ENCODE measurements at places on chromosomes 4 and X.

- no peak for DNase-seq
These were observed 87.8 kb downstream of the WFS1 start for GRCh38 chr4:6357476-6357875.

GRCh38 chr4:111761531-111761930, 383.7 kb upstream of the FAM241A start:
- no peak for DNase-seq

DNA sequence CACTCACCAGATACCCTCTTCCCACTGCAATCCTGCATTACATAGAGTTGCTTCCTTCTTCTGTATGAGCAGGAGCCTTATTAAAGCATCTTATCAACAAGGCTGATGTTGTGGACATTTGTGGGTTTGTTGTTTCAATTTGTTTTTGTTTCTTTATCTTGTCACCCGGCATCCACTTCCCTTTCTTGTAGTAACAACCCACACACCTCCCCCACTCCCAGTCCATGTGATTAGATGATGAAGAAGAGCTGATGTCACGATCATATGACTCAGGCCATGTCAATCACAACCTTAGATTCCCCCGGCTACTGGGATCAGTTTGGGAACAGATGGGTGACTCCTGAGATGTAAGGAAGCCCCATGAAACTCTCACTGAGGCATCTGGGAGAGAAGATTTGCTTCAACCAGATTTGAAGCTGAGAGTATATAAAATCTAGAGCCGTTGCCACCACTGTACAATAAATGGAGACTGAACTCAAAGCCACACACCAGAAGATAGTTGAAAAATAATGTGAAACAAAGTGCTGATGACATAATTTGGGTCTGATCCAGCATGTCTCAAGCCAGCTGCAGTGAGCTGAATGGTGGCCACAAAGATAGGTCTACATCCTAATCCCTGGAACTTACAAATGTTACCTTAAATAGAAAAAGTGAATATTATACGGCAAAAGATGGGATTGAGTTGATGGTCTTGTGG, 34.1 kb upstream of the SRD5A3 start:
- no peak for DNase-seq

DNA sequence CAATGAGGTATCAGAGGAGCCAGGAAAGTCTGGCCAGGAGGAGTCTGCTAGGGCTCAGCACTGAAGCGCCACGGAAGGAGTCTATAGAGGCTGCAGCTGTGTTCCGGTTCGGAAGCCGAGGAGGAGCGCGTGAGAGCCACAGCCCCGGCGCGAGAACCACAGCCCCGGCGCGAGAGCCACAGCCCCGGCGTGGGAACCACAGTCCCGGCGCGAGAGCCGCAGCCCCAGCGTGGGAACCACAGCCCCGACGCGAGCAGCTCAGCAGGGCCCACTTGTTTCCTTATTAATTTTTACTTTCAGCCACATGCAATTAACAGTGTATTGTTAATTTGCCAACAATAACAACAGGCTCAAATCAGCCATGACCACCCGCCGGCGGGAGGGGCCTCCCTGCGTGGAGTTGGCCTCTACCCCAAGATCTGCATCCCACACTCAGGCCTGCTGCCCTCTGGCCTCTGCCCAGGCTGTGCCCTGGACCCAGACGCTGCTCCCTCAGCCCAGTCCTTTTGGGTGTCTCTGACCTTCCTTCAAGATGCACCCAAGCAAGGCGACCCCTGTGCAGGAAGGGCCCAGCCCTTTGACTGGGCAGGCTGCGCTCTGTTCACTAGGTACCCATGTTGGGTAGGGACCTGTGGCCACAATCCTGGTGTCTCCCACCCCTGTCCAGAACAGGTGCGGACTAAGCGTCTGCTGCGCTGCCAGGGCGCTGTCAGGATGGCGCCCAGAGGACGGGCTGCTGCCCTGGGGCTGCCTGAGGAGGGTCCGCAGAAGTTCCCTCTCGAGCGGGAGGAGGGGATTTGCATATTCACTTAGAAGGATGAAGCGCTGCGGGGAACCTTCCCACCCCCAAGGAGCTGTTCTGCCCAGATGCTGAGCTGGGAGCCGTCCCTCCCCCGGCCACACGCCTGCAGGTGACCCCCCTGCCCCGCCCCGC, 113.8 kb downstream of the ADRA2C start:
- DNase-seq, result no peak

DNA sequence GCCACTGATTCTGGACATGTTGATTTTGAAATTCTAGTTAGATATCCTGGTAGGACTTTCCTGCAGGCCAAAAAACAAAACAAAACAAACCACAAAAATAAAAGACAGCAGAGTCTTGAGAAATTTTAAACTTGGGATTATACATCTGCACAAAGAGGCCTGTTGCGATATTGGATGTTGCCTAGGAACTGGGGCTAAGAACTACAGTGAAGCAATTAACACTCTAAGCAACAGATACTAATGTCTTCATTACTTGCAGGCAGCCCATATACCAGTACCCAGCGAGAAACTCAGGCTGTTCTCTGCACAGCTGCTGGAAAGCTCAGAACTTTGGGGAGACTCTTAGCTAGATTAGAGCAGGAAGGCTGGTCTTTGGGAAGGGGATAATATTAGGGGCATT, 69.1 kb upstream of the SCOC start:
- DNase-seq, result no peak

- no peak for DNase-seq
These were observed 6.9 kb upstream of the HAND2 start for GRCh38 chr4:173536808-173537429.

GRCh38 chr4:1328267-1329155, 18.5 kb upstream of the UVSSA start:
- DNase-seq, result no peak

GRCh38 chrX:72020788-72021187, 110.1 kb downstream of the NHSL2 start:
- no peak for DNase-seq

- no peak for DNase-seq
These were observed 51.1 kb upstream of the TMEM33 start for GRCh38 chr4:41883988-41884734.

- DNase-seq, result no peak
These were observed 16.4 kb downstream of the ZNF732 start for GRCh38 chr4:288891-289290.

DNA sequence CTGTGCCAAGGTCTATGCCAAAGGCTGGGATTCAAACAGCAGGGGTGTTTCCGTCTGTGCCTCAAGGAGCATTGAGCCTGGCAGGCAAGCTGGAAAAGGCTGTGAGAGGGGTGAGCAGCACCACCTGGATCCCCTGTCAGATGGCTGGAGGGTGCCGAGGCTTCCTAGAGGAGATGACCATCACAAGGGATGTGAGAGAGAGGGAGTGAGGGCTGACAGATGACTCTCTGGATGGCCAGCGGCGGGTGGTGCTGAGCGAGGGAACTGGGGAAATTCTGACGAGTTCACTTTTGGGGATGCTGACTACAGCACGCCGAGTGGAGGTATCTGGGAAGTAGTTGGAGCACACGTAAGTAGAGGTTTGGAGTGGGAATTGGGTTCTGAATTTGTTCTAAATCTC, 22.6 kb upstream of the CYP4V2 start:
- no peak for DNase-seq

- no peak for DNase-seq
These were observed 80.8 kb downstream of the CCSER1 start for GRCh38 chr4:90207887-90208454.

- no peak for DNase-seq
These were observed 159.6 kb downstream of the STIM2 start for GRCh38 chr4:27020203-27020602.

GRCh38 chr4:45317739-45318138, 591.4 kb upstream of the GNPDA2 start:
- no peak for DNase-seq

DNA sequence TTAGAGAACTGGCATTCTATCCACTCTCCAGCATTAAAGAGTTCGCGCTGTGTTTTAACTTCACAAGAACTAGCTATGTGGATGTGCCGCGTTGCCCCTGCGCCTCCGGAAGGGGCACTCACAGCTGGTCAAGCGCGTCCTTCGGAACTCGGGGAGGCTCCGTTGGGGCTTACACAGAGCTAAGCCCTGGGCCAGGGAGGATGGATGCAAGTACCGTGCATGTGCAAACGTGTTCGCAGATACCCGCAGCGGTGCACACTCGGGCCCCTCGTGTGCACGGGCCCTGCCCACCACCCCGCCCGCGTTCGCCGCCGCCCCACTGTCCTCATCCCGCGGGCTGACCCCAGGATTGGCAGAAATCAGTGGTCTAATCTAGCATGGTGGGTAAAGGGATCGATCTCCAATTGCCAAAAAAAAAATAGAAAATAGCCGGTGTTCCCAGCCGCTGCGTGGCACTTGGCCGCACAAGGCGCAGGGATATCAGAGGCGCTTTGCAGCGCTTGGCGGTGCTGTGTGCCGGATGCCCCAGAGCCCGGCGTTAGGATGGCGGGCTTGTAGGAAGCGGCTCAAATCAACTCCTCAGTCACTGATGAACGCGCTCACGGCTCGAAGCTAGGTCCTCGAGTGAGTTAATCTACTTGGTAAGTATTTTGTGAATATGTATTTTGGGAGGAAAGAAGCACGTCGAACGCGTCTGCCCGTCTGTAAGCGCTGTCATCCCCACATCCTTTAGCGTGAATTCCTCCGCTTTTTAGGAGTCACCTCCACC, 989 bp upstream of the PCDH10 start:
- DNase-seq, result peak; percentile 10

DNA sequence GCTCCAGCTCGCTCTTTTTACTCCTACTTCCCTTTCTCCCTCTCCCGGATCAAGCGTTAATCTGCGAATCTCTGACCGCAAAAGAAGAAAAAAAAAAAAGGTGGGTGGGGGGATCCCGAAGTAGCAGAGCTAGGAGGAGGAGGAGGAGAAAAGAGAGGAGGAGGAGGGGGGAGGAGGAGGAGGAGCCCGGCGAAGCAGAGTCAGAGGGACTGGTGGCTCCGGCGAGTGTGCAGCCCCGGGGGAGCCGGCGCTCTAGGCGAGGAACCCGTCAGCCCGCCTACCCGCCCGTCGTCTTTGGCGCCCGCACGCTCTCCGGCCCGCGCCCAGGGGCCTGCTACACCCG, at the start of gene NHSL2:
Gene NHSL2, plus strand, starts transcription at position 203 of the 343 bp plus-strand sequence.
- peak; percentile 33 for DNase-seq

GRCh38 chrX:121254336-121254735, 206.9 kb downstream of the GLUD2 start:
- DNase-seq, result no peak

GRCh38 chr4:20253735-20254409, 2.2 kb downstream of the SLIT2 start:
- no peak for DNase-seq

GRCh38 chr4:172995161-172995560, 173.4 kb upstream of the GALNT7 start:
- no peak for DNase-seq

- DNase-seq, result peak; percentile 31
These were observed 78.7 kb downstream of the ALG13 start for GRCh38 chrX:111759686-111760085.

- no peak for DNase-seq
These were observed 162.1 kb downstream of the CBR4 start for GRCh38 chr4:168847771-168848502.

GRCh38 chr4:73451404-73451803, 15.4 kb downstream of the AFP start:
- no peak for DNase-seq

GRCh38 chr4:10074767-10075105, 41.9 kb downstream of the WDR1 start:
- DNase-seq, result no peak

DNA sequence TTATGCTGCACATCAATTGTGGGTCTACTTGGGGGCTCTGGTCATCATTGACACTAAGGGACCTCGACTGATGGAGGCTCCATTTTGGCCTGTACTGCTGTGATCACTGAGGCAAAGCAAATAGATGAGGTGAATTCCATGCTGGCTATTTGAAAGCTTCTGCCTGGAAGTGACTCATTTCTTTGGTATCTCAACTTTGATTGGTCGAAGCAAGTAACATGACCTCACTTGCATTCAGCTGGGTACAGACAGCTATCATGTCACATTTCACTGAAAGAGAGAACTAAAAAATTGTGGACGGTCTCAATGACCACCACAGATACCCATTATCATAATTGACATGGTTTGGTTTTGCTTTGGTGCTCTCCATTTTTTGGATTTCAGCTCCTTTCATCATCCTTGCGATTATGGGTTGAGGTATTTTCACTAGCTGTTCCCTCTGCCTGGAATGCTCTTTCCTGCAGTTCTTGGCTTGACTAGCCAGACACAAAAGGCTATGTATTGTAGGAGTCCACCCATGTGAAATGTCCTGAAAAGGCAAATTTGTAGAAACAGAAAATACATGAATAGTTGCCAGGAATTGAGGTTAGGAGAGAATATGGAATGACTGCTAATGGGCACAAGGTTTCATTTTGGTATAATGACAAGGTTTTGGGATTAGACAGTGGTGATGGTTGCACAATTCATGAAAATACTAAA, 369.2 kb upstream of the LCORL start:
- DNase-seq, result no peak

DNA sequence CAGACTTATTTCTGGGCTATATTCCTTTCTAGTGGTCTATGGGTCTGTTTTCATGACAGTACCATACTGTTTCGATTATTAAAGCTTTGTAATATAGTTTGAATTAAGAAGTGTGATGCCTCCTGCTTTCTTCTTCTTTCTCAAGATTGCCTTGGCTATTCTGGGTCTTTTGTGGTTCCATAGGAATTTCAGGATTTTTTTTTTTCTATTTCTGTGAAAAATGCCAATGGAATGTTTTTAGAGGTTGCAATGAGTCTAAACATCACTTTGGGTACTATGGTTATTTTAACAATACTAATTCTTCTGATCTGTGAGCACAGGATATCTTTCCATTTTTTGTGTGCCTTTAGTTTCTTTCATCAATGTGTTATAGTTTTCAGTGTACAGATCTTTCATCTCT, 204.3 kb upstream of the HCCS start:
- DNase-seq, result no peak

GRCh38 chrX:43218198-43218597, 437.9 kb upstream of the MAOA start:
- DNase-seq, result no peak

- no peak for DNase-seq
These were observed 101.5 kb upstream of the LIMCH1 start for GRCh38 chr4:41436419-41436818.

- no peak for DNase-seq
These were observed 9.0 kb downstream of the ATP10D start for GRCh38 chr4:47494124-47494430.

GRCh38 chr4:138775890-138776289, 239.7 kb upstream of the NOCT start:
- no peak for DNase-seq

DNA sequence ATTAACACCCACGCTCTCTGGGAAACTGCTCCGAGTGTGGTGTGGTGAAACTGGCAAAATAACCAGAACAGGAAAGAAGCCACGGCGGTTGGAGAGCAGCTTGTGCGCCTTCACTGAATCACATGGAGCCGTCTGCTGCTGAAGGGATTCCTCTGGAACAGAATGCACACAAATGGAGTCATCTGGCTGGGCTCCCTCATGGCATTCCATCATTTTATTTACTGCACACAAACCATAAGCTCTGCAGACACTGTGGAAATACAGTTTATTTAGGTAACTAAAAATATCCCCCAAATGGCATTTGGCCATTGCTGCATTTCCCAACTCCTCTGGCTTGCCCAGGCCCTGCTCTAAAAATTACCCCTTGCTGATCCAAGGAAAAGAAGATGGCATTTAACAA, 187.0 kb upstream of the S100G start:
- DNase-seq, result no peak

- DNase-seq, result no peak
These were observed 90.0 kb downstream of the AWAT2 start for GRCh38 chrX:69959712-69960111.
